Brain (organoid and tissue), 16 donors: ENCODE measurements at places on chromosomes 3 and 15.

- peak; percentile 98 for DNase-seq
These were observed 84.6 kb upstream of the EIF1B start for GRCh38 chr3:40224796-40225515.

GRCh38 chr3:4642611-4643010 is 149.5 kb downstream of the ITPR1 start:
- DNase-seq: no peak

GRCh38 chr3:171829841-171830517 is 13.2 kb upstream of the TMEM212 start:
- no peak for DNase-seq

DNA sequence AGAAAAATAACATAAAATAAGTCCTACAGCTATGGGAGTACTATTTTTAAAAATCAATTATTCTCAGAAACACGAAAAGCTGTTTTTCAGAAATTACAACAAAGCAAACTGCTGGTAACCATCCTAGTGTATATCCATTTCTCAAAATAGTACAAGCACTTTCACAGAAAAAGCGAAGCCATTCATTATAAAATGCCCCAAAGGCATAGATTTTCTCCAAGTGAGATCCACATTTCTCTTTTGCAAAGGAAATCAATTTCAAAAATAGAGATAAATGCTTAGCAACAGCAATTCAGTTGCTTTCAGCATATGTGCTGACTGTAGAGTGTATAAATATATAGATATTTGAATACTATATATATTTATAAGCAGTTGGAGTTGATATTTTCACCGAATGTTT is 1266.3 kb downstream of the SI start:
- peak; percentile 90 for DNase-seq

DNA sequence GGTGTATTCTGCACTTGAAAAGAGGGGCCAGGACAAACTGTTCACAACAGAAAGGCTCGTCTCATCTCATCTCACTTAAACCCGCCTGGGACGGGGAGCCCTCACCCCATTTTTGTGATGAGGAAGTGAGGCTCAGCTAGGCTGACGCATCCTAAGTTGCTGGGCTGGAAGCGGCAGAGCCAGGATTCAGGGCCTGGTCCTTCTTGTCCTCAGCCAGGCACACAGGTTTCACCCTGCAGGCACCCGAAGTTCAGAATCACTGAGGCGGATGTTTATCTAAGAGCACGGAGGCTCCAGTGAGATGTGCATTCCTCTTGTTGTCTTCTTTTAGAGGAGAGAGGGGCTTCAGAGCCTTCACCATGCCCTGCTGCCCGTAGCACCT is 51.1 kb upstream of the PLXNA1 start:
- no peak for DNase-seq

GRCh38 chr3:110697961-110698360 is 373.7 kb upstream of the NECTIN3 start:
- no peak for DNase-seq

- DNase-seq: peak; percentile 93
These were observed 7.8 kb upstream of the RAD18 start for GRCh38 chr3:8970971-8971589.

DNA sequence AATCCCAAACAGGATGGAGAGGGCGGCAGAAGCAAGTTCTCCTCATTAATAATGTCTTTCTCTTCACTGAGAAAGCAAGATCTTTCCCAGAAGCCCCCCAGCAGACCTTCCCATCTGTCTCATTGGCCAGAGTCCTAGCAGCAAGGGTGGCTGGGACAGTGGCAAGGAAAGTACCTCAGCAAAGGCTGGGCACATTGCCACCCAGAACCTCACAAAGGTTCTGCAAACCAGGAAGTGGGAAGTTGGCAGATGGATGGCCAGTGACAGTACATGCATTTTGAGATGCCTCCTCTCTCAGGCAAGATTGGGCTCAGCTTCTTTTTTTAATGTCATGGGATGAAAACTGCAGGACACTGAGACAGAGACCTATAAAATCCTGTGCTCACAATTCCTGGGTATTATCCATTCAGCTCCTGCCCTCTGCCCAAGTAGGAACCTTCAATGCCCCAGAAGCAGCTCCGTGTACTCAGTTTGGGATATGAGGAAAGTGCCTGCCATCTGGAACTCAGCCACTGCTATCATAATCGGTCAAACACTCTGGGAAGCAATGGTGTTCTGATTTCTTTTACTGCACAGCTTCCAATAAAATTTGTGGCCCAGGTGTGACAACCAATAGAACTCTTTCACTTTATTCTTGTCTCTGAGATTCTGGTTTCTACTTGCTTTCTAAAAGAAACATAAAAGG is 25.5 kb downstream of the DPH3 start:
- DNase-seq: peak; percentile 11

DNA sequence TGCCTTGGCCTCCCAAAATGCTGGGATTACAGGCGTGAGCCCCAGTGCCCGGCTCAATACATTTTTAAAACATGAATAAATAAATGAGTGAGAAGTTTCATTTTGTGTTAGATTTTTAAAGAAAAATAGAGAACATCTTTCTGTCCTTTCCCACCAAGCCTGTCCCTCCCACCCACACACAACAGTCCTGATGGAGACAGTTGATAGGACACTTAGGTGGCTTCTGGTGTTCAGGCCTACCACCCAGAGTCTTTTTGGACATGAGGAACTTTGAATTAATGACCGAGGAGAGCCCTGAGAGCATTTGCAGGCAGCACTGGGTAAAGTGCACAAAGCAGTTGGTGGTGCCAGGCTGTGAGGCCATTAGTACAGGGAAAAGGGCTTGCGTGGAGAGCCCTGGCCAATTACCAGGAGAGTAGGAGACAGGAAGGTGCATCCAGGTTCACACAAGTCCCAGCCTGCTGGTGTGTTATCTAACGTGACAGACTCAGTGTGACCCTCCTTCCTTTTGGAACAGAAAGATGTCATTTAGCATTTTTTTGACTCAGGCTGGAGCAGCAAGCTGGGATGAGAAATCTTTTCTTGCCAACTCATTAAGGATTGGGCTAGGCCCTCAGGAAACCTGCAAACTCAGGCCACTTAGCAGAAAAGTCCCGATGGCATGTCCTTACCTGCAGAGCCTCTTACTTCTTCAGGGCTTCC is 103.6 kb downstream of the PDCD6IP start:
- peak; percentile 20 for DNase-seq

DNA sequence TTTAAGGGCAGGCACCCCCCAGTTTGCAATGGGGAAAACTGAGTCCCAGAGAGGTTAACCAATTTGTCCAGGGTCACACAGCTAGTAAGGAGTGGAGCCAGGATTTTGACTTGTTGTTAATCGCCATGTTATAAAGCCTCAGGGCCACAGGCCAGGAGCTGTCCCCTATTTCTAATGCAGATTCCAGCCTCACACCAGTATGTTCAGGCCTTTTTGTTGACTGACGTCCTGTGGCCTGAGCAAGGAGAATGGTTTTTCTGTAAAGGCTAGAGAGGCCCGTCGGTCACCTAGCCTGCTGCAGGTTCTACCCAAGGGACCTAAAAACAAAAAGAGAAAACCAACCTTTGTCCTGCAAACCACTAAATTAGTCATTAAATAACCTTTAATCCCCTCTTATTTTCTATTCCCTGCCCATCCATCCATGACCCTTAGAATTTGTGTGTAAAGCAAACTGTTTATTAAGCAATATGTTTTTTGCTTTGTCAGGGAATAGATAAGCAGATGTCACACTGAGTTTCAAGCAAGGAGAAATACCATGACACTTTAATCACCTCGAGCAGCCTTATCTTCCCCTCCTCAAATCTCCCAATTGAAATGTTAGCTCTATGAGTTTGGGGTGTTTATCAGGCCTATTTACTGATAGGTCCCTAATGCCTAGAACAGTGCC is 14.1 kb downstream of the ACOX2 start:
- no peak for DNase-seq

DNA sequence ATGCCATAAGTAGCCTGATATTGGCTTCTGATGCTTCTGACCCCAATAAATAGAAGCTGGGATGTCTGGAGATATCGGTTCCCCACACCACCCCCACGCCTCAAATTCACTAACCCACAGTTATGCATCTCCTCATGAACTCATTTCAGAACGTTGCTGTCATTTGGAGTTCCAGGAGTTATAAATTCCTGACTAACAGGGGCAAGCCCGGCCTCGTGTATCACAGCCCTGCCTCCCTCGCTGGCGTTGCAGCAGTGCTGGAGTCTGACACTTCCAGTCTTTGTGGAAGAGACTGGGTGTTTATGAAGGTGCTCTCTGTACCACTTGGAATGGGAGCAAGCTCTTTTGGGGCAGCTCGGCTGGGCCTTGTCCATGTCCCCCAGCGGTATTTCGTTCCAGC is 101.0 kb downstream of the ANP32A start:
- DNase-seq: no peak

DNA sequence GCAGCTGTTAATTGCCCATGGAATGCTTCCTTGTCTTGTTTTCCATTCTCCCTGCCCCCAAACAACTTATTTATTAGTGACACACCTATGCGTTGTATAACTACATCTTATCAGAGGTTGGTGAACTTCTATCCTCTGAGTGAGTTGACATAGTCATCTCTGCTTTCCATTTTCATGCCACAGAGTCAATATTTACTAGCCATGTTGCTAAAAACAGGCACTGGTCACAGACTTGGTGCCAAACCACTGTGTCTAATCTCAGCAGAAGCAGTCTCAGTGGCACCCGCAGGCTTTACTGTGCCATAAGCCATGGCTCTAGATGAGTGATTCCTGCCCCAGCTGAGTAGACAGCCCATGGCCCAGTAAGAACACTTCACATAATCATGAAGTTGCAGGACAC is 26.5 kb downstream of the DAPK2 start:
- no peak for DNase-seq

- no peak for DNase-seq
These were observed 1014.0 kb downstream of the SI start for GRCh38 chr3:164064298-164064697.

DNA sequence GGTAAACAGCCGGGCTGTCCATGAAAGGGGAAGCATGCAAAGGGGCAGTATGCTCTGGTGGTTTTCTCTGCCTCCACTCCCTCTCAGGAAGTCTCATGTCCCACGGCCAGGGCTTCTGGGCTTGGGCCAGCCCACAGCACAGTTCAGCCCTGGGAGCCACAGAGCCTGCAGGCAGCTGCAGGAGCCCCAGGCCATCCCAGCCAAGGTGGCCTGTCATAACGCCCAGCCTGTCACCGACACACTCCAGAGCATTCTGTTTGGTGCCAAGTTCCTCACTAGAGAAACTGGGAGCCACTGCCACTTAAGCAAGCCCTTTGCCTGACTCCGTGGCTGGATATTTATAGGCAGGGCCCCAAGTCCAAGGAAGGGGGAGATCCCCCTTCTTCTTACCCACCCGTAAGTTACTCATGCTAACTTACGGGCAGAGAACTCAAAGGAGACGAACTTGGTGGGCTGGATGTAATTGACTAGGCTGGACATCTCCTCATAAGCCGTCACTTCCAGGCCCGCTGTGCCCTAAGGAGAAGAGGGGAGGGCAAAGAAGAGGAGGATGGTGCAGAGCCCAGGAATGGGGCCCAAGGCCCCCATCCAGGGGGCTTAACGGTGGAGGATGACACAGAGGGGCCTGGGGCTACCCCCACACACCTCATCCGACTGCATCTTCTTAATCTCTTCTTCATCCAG is 11.7 kb downstream of the PLCB2 start:
- no peak for DNase-seq

- no peak for DNase-seq
These were observed 45.2 kb downstream of the SCN5A start for GRCh38 chr3:38604246-38604645.
